Inflammatory macrophage treated with lipopolysaccharide for 4 hours (primary cell): ENCODE measurements at places on chromosomes 12 and 14.

- peak; percentile 28 for DNase-seq
Measured at GRCh38 chr12:18224745-18225144, 36.6 kb upstream of the PIK3C2G start.

DNA sequence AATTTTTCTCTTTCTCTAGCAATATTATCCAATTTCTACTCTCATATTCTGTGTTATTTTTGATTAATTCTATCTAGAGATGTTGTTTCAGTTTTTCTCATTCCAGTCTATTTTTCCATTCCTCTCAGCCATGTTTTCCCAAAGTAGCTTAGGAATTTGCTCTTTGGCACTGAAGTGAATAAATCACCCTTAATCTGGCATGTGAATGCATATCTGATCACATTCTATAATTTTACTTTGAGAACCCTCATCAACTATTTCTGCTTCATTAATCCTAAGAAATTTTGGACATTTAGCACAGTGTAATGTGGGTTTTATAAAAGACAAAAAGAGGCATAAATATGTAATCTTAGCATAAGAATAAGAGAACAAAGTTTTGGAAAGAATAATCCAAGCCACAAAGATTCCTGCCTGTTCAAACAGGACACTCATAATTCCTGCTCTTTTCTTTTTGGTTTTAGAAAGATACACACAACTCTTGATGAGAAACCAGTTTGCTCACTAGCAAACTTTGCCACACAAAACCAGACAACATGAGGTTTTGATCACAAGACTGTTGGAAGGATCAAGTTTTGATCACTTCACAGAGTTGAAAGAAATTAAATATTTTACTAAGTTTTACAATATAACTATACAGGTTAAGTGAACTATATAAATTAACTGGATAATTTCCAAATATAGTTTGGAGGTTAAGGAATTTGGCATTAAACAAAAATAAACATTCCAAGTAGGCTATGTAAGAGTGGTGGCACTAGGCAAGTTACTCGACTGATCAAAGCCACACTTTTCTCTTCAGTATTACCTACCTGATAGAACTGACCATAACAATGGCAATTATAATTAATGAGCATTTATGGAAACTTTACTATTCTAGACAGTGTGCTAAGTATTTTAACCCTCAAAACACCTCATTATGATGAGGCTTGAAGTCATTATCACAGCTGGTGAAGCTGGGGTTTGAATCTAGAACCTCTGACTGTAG is 226.6 kb upstream of the TMTC1 start:
- DNase-seq = no peak

DNA sequence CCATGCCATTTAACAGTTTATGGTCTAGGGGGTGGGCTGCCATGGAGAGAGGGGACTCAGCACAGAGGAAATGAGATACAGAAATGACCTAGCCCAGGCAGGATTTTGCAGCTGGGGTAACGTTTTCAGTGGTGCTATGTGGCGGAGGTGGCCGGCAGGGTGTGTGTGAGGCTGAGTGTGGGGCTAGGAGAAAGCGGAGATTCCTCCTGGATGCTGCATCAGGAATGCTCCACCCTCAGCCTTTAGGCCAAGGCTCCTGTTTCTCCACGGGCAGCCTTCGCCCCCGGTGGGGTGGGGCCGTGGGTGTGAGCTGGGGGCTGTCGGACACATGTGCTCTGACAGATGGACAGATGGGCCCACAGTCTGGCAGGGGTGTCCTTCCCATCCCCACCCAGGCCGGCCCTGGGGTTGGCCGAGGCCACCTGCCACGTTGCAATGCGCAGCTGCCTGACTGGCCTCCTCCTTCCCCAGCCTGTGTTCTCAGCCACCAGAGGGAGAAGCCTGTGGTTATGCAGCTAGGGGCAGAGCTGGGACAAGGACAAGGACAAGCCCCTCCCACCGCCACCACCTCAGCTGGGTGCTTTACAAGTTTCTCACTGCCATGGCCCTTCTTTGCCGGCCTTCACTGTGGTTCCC is 44.3 kb downstream of the TEAD4 start:
- DNase-seq = no peak

GRCh38 chr14:100132903-100133510 is 26.4 kb downstream of the DEGS2 start:
- no peak for DNase-seq

- no peak for DNase-seq
Measured at GRCh38 chr12:124416516-124417395, 121.9 kb downstream of the RFLNA start.

DNA sequence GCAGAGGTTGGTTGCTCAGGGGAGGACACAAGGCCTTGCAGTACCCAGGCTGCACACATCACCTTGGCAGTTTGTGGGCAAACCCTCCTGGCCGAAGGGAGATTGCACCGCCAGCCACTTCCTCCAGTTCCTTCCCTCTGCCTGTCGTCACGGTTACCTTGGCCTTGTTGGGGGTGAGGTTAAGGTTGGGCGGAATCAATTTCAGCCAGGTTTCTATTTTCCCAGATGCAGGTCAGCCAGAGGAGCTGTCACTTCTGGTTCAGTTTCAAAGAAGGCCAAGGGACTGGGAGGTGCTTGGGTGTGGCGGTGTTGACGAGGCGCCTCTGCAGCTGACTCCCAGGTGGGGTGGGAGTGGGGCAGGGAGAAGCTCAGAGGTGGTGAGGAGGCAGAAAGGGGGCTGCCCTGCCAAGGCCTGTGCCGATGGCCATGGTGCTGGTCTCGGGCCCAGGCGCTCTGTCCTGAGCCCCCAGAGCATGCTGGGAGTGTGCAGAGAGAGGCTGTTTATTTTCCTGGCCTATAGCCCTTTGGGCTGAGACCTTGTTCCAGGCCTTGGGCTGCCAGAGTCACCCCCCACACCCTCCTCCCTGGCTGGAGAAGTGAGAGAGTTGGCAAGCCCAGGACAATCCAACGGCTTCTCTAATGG is 31.4 kb downstream of the JDP2 start:
- DNase-seq = no peak

DNA sequence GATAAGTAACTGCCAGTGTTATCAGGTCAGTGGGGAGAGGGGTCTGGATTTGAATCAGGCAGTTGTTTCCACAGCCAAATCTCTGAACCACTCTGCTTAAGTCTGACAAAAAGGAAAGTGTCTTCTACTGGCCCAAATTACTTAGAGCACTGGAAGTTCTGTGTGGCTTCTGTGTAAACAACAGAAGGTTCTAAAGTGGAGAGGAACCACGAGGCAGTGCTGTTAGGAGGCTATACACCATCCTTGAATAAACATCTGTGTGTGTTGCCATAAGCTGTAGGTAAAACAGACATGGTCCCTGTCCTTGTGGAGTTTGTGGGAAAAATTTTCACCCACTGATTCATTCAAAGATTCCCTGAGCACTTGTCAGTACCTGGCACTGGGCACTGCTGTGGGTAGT is 50.0 kb downstream of the GALNT4 start:
- no peak for DNase-seq

DNA sequence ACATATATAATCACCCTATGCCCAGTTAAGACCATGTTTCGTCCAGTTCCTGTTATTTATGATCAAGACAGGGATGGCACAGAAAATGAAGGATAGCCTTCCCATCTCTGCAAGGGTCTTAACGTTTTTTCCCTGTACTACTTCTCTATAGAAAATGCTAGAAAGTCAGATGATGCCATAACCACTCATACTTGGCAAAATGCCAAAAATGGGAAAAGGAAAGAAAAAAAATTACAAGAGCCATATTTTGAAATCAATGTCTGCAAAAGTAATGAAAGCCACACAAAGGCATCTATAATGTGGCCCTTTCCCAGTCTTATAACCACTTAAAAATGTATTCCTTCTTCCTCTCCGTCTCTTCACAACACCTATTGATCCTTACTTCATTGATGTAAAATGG is 1.8 kb upstream of the MYL6B start:
- DNase-seq = peak; percentile 80

- peak; percentile 63 for DNase-seq
Measured at GRCh38 chr14:51012055-51012454, 67.8 kb upstream of the PYGL start.

DNA sequence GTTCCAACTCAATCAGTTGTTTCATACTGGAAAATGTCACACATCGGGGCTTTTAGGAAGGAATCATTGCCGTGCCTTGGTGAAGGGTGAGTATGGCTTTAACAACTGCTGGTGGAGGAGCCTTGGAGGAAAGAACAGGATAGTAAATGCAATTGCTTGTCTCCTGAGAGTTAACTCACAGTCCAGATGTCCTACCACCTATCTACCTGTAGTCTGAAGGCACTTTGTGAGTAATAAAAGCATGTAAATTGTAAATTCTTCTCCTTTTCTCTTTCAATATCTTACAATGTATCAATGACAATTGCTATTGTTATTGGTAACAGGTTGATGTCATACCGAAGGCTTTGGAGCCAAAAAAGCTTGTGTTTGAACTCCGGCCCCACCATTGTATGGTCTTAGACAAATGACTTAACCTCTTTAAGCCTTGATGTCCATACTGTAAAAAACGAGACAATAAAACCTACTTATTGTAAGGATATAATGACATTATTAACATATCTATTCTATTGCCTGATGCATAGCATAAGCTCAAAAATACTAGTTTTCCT is 397.4 kb downstream of the ADAMTS20 start:
- no peak for DNase-seq

DNA sequence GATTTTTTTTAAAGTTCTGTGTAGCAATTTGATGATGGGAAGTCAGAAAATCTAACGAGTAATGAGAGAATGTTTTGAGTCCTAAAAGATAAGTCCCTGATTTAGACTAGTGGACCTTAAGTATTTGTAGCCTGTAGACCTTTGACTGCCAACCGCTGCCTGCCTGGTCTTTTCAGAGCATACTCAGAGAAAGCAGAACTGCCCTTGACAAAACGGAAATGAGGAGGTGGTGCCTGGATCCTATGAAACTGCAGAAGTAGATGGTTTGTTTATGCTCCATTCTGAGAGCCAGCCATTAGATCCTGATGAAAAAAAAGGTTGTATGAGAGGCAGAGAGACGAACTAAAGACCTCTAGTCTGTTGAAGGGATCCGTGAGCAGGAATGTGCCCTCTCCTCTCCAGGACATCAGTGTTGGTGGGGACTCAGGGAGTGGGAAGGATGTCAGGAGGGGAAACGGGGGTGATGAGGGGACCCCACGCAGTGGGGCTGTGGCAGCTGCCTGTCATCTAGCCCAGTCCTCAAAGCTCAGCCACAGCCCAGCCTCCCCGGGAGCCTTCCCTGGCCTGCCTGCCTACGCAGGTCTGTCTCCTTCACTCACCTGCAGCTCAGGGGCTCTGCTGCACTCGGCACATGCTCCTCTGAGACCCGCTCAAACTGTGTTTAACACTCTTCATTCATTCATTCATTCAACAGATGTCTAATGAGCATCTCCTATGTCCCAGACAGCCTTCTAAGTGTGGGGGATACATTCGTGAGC is 447.5 kb downstream of the AACS start:
- peak; percentile 8 for DNase-seq

DNA sequence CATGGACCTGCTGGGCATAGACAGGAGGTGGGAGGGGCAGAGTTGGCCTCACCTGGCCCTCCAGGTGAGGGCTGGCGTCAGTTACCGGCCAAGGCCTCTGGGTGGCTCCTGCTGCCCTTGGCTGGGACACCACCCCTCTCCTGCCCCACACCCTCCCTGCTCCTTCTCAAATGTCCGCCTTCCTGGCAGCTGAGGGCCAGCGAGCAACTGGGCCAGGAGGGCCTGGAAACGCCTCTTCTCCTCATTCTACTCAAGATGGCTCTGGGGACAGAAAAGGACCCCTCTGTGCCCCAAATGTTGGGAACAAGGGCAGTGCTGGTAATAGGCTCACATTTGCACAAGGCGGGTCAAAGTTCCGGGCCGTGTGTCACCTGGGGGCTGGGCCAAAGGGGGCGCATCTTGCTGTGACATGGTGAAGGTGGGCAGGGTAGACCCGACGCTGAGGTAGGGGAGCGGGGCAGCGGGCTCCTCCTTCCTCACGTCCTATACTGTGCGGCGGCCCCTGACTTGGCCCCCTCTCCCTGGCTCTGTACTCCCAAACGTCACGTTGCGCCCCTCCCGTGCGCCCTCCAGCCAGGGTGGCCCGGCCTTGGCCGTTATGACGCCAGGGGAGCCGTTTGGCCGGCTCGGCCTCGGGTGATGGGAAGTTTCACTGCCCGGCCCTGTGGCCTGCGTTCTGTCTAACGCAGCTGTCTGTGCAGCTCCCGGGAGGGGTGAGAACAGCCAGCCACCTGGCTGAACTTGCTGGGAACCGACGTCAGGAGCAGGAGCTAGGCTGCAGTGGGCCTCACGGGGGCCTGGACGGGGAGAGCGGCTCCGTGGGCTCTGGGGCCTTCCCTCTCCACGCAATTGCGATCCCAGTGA is 18.0 kb upstream of the DLK1 start:
- DNase-seq = no peak

DNA sequence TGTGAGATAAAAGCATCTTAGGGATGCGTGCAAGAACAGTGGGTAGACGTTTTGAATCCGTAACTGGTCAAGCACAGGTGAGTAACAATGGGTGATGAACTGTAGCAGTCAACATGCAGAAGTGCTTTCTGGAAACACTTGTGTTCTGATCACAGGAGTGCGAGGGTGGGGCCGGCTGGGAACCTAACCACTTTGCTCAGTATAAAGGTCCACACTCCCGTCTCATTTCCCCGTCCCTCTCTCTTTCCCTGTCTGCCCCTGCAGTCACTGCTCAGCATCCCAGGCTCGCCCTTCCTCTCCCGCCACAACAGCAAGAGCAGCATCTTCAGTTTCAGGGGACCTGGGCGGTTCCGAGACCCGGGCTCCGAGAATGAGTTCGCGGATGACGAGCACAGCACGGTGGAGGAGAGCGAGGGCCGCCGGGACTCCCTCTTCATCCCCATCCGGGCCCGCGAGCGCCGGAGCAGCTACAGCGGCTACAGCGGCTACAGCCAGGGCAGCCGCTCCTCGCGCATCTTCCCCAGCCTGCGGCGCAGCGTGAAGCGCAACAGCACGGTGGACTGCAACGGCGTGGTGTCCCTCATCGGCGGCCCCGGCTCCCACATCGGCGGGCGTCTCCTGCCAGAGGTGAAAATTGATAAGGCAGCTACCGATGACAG is 127.1 kb downstream of the FIGNL2 start:
- DNase-seq = peak; percentile 38

GRCh38 chr12:5899675-5900074 is 45.4 kb downstream of the ANO2 start:
- no peak for DNase-seq

- DNase-seq = no peak
Measured at GRCh38 chr14:54172562-54172961, 215.9 kb upstream of the BMP4 start.

DNA sequence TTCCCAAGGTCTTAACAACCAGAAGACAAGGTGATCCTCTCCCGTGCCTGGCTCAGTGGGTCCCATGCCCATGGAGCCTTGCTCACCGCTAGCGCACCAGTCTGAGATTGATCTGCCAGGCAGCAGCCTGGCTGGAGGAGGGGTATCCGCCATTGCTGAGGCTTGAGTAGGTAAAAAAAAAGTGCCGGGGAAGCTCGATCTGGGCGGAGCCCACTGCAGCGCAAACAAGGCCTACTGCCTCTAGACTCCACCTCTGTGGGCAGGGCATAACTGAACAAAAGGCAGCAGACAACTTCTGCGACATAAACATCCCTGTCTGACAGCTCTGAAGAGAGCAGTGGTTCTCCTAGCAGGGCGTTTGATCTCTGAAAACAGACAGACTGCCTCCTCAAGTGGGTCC is 104.0 kb downstream of the C14orf39 start:
- DNase-seq = no peak
